ENCODE measurements at places on chromosomes 2 and 18.

- DNase-seq: peak; percentile 16
Measured at GRCh38 chr2:220320326-220320725, 692.9 kb downstream of the SLC4A3 start.

- no peak for DNase-seq
Measured at GRCh38 chr2:110748489-110748867, 16.1 kb downstream of the ACOXL start.

DNA sequence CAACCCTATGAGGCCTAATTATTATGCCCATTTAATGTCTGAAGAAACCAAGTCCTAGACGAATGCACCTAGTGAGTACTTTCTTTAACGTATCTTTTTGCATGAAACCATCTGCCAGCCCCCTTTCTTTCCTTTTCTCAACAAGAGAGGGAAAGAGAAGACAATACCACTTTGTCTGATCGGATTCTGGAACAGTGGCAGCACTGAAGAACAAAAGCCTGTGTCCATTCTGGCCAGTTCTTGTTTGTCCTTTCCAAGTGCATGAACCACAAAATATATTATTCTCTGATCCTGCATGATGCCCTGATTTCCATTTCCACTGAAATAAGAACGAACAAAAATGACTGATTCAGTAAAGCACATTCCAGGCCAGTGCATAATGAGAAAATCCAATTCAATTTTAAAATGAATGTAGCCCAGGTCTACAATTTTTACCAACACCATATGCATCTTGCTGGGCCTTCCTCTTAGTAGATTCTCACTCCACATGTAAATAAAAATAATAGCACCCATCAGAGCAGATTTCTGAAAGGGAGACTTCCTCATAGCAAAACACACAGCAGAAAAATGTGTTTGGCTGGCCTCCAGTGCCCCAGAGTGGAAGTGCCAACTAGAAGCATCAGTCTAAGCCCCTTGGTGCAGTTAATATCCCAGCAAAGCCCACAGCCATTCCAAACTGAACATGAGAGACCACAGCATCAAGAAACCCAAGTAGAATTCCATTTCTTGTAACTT is 422.6 kb upstream of the ID2 start:
- DNase-seq: peak; percentile 50

GRCh38 chr2:72915907-72916742 is 1.2 kb upstream of the EMX1 start:
- DNase-seq: peak; percentile 46

GRCh38 chr2:42547446-42548295 is 20.8 kb upstream of the MTA3 start:
- DNase-seq: no peak

GRCh38 chr2:222049946-222050345 is 248.9 kb downstream of the PAX3 start:
- no peak for DNase-seq

- peak; percentile 70 for DNase-seq
Measured at GRCh38 chr2:11343650-11344341, 640 bp downstream of the ROCK2 start.

DNA sequence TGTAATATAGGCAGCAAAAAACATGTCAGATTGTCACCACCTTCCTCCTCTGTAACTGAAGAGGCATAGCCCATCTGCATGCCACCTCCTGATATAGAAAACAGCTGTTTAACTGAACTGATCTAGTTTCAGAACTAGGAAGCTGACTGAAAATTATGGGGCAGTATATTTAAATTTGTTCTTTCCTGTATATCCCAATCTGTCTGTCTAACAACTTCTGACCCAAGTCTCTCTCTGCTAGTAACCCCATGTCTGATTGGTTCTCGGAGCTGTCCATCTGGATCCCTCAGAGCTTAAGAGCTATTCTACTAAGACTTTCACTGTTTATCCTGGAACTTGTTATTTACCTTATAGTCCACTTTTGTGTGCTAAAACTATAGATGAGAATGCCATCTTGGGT is 68.2 kb upstream of the SLC35G4 start:
- DNase-seq: no peak

- no peak for DNase-seq
Measured at GRCh38 chr2:85088921-85089320, 44.3 kb upstream of the TCF7L1 start.

GRCh38 chr2:63035169-63035568 is 15.5 kb upstream of the OTX1 start:
- DNase-seq: no peak

- DNase-seq: no peak
Measured at GRCh38 chr2:201308914-201309313, 48.2 kb downstream of the FLACC1 start.

DNA sequence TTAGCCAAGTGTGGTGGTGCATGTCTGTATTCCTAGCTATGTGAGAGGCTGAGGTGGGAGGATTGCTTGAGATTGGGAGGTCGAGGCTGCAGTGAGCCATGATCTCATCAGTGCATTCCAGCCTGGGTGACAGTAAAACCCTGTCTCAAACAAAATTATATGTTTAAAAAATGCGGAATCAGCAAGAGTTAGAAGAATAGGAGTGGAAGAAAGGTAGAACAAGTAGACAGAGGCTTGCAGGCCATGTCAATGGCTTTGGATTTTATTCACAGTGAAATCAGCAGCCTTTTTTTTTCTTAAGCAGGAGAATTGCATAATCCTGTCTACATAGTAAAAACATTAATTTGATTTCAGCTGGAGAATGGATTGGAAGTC is 7.8 kb upstream of the MTLN start:
- no peak for DNase-seq

All from muscle of leg (tissue), 16 donors.